ENCODE measurements at places on chromosomes 5 and 9.

DNA sequence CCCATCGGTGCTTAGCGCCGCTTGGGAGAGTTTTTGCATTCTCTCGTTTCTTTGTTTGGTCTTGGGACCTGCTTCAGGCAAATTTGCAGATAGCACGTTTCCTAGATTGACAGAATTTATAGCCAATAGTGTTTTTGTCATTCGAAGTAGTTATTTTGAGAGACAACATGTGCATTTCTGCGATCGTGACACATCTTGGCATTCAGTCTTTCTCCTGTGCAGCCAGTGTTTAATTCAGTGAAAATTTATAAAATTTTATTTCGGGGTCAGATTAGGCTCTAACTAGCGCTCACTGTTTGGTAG, 830 bp downstream of the PRRC1 start:
- no peak for DNase-seq

DNA sequence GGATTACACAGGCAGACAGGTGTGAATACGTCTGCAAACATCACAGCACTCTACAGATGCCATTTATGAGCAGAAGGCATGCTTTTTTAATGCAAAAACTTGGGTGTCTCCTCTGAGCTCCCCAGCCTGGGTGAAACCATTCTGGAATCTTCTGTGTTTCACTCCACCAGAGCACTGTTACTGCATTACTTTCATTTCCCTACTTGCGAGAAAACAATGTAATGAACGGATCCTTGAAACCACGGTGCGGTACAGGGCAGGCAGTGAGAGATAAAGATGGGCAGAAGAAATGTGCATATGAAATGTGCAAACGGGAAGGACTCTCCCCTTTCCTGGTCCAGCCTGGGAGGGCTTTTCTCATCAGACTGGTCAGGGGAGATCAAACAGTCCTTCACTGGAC, 584.3 kb upstream of the KLF4 start:
- no peak for DNase-seq

DNA sequence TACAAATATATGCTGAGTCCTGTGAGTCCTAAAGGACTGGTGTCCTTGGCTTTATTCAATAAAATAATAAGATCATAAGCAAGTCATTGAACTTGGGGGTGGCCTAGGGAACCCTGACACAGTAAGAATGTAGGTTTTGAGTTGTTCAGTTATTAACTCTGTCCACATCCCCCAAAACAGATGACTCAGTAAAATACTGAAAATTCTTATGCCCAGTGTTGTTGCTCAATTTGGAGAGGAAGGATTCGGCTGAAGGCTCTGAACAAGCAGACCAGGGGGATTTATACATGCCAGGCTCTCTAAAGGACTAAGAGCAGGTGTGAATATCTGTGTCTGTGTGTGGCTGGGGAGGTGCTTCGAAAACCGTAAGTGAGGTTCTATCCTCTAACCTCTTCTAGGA, 173.7 kb downstream of the RMI1 start:
- DNase-seq: no peak

DNA sequence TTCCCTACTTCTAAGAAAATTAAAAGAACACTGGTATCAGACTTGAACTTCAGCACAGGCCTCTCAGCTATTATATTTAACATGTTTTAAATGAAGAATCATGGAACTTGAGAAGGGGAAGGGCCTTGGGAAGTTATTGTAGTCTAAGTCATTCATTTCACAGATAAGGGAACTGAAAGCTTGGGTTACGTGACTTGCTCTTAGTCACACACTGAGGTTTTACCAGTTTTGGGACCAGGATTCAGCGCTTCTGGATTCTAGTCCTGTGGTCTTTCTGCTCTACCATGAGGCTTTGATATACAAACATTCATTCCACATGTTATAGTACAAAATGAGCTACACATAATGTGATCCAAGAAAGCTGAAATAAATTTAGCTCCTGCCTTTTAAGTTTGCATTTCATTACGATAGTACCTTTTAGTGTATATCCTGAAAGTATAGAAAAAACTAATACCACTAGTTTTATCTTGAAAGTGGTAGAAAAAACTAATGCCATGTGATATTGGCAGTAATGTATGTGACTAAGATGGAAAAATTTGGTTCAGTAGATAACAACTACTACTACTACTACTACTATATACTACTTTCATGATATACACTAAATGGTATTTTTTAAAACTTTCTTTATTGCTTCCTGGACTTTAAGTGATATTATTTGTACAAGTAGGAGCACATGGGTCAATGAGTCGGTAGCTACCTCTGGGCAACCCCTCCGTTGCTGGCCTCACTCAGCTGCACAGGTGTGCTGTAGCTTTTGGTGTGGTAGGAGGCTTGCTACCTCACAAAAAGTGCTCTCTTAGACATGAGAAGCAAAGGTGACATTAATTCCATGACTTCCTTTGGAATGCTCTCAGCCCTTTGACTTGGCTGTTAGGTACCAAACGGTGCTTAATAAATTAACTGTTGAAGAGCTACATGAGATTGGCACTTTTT, 40.7 kb downstream of the F2RL2 start:
- DNase-seq: no peak

DNA sequence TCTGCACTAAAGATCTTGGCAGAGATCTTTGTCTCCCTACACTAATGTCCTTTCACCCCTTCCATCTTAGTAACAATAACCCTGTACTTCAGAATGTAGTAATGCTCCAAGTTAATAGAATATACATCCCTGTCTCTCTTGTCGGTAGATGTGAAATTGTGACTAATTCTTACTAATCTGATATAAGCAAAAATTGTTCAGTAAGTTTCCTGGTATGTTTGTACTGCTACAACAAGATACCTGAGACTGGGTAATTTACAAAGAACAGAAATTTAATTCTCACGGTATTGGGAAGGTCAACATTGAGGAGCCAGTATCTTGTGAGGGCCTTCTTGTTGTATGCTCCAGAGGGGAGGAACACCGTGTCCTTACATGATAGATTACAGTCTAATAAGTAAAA, 1686.6 kb upstream of the CDH9 start:
- DNase-seq: no peak

GRCh38 chr5:14503681-14504331, 77.8 kb upstream of the OTULINL start:
- DNase-seq: no peak

DNA sequence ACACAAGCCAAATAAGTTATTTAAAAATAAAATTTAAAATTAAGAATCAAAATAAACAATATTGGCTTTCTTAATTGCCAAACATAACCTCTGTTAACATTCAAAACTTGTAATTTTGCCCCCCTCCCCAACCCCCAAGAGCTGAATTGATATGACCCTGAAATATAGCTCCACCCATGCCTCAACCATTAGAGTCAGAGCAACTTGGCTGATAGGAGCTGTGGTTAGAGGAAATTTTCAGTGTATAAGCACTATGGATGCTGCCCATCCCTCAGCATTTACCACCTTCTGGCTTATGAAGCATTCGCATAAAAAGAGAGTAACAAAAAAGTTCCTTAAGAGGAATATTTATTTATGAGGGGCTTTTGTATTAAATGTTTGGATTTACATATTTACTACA, 6.1 kb downstream of the POC5 start:
- DNase-seq: no peak

- no peak for DNase-seq
These were observed 120.6 kb downstream of the HMHB1 start for GRCh38 chr5:143932584-143932983.

DNA sequence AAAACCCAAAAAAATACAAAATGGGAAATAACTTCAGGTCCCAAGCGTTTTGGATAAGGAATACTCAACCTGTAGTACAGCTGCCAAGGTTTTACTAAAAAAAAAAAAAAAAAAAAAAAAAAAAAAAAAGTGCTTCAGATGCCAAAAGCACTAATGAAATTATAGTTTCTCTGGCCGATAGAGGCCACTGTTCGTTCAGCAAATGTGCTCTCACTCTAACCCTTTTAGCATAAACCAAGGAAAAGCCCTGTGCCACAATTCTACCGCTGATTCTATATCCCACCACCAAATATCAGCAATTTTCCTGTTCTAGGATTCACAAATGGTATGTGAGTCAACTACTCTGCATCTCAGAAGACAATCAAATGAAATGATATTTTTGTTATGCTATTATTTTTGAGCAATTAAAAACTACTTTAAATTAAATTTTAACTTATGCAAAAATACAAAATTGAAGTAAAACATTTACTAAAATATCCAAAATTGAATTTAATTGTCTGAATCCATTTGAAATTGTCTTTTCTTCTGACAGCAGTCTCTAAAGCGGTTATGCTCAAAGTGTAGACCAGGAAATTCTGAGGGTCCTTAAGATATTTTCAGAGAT, 79.8 kb downstream of the RICTOR start:
- no peak for DNase-seq

- no peak for DNase-seq
These were observed 116.6 kb upstream of the BOD1 start for GRCh38 chr5:173733021-173733420.

- DNase-seq: no peak
These were observed 7.2 kb upstream of the C1QTNF2 start for GRCh38 chr5:160377651-160378050.

- no peak for DNase-seq
These were observed 164.0 kb downstream of the ARHGAP26 start for GRCh38 chr5:142934051-142934762.

DNA sequence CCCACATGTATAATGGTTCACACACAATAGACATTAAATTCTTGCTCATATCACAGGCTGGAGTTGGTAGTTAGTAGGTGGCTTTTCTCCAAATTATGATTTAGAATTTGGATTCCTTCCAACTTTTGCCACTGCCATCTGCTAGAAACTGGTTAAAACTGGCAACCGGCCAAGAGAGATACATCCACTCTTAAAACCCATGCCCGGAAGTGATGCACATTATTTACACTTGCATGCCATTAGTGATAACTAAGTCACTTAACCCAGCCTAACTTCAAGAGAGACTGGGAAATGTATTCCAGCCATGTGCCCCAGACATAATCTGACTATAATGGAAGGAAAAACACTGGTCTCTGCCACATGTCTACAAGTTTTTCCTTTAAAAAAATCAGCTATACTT, 395.7 kb upstream of the SEMA6A start:
- DNase-seq: no peak

- DNase-seq: no peak
These were observed 184.3 kb downstream of the DAB2IP start for GRCh38 chr9:121835587-121836365.

GRCh38 chr9:126448136-126448535, 121.5 kb downstream of the MVB12B start:
- DNase-seq: no peak

DNA sequence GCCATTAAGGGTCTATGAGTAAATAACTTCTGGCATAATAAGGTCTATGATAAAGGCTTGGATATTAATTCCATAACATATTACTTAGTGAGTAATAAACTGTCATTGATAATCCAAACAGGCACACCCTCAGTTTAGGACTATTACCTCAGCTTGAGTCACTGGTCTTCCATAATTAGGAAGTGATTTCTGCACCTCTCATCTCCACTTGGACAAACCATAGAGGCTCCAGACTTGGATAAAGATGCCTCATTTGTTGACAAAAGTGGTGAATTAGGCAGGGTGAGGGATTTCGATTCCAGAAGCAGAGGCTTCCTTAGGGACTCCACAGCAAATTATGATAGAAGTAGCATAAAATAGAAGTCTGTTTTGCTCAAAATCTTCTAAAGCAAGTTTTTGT, 127.5 kb upstream of the MTAP start:
- DNase-seq: no peak

DNA sequence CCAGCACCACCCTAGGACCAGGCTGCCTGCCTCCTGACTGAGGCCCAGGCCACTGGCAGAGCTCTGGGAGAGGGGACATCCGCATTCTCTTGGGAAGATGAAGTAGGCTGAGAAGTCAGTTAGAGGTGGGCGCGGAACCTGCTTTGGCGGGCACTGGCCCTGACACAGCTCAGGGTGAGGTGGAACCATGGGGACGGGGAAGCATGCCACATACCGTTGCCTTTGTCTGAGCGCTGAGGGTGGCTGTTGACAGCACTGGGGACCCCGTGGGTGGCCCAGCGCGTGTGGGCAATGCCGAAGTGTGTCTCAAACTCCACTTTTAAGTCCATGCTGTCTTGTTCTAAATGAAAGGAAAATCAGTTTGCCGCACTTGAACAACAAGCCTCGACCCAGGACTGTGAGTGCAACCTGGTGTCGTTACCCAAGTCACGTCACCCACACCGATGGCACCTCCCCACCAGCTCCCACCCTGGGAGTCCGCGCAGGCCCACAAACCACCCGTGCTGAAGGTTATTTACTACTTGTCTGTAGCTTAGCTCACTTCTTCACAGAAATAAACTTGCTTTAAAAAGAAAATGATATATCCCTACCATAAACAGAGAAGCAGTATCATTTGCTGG, 17.4 kb downstream of the GFPT2 start:
- no peak for DNase-seq

DNA sequence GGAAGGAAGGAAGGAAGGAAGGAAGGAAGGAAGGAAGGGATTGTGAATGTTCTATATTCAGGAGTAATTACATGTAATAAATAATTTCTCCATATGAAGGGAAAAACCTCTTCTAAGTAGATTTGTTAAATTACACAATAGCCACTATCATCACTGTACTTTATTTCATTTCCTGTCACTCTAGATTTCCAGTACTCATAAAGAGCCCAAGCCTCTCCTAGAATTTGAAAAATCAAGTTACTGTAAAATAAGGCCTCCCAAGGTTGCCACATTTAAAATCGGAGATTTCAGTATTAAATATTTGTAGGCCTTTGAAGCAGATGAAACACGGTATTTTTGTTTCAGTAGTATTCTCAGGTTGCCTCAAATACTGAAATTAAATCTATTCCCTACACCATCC, 499.0 kb downstream of the CDH10 start:
- DNase-seq: no peak

DNA sequence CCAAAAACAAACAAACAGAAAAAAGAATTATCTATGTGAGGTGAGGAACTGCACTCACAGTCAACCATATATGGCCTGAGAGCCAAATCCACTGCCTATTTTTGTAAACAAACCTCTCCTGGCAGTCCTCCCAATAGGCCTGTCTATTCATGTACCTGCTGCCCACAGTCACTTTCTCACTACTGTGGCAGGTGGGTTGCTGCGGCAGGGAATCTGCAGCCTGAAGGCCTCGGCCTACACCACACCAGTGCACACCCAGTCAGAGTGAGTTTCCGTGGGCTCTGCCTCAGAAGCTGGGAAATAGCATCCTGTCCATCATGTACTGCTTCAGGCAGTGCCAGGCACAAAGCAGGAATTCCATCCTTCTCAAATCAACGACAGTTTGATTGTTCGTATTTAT, 82.3 kb downstream of the SPTLC1 start:
- no peak for DNase-seq

DNA sequence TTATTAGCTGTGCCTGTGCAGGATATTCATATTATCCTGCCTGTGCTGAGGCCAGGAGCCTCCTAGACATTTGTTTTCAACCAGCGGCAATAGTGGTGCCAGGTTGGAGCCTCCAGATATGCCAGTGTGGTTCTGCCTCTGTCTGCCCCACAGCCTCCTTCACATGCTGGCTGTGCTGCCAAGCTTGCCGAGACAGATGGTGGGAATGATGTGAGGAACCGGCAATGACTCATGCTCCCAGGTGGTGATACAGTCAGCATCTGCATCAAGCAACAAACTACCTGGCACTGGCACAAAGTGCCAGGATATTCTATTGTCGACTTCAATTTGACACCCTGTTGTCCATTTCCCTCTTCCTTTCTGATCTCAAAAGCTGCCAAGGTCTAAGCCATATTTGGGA, 285.7 kb downstream of the CHSY3 start:
- no peak for DNase-seq
